ENCODE measurements at places on chromosomes 5 and 9.

DNA sequence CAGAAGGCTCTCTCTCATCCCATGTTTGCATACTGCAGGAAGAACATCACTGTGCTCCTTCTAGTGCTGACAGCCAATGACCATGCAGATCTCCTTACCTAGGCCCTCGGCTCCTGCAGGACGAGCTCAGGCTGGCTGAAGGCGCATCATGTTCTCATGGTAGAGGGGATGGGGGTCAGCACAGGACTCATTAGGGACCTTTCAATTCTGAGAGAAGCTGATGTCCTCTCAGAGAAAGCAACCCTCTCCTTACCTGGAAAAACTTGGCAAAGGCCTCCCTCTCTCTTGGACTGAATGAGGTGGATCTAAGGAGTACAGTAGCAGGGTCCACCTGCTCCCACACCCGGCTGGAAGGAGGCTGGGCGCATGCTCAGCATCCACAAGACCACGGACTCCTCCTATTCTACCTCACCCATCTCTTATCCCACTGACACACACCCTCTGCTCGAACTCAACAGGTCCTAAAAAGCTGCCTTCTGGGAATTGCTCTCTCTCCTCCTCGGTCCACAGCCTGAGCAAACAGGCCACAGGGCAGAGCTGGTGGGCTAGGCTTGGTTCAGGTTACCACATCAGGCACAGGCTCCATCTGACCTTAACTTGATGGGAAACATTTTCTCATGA, 2.9 kb downstream of the IPPK start:
- no peak for DNase-seq

GRCh38 chr9:109520475-109521132, 22.5 kb upstream of the PTPN3 start:
- peak; percentile 53 for DNase-seq

DNA sequence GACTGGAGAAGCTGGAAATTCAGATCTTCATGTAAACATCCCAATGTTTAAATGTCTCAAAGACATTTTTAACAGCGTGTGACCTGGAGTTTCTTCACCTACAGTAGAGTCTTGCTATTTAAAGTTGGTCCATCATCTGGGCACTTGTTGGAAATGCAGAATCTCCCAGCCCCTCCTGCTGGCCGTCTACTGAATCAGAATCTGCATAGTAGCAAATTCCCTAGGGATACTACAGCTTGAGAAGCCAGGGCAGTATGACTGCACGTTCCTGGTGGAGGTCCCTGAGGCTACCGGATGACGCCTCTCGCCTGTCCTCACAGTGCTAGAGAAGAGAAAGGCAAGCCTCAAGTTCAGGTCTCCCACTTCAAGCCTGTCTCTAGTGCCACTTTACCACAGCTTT, 15.7 kb downstream of the SAP30L start:
- DNase-seq, result no peak

- DNase-seq, result peak; percentile 64
These were observed at the start of gene GADD45G for GRCh38 chr9:89604729-89605464. TSS of gene GADD45G (plus strand) at chr9:89605012. CDS start at chr9:89605122, 110 bp downstream.

DNA sequence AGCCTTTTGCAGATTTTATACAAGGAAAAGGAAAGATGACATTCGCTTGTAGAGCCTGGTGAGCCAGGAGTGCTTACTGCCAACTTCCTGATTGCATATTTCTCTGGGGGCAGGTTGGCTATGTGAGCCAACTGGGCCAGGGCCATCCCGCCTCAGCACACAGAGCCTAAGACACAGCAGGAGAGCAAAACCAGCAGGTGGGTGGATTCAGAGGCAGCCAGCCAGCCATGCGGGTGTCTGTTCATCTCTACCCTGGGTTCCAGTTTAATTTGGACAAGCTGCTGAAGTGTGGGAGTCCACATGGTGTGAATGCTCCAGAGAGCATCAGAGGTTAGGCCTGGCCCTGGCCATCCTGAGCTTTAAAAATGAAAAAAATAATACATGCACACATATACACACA, 291.4 kb downstream of the ARHGEF28 start:
- no peak for DNase-seq

DNA sequence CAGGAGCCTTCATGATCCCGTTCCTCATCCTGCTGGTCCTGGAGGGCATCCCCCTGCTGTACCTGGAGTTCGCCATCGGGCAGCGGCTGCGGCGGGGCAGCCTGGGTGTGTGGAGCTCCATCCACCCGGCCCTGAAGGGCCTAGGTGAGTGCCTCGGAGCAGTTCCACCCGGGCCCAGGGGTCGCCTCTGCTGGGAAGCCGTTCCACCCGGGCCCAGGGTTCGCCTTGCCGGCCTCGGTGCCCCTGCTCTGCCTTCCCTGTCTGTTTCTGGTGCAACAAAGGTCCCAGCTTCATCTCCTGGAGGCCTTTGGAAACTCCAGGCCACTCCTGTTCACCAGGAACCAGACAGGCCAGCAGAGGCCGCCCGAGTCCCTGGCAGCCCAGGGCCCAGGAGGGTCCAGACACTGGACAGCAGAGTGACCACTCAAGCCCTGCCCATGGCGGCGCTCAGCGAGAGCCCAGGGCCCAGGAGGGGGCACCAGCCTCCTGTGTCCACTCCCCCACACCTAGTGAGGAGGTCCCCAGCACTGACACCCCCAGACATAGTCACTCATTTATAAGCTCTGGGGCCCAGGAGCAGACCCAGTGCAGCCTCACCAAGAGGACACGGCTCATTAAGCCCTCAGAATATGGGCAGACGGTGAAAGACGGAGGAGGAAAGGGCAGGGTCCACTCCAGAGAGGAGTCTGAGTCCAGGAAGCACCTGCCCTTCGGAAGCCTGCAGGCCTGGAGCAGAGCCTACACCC, 7.5 kb downstream of the SLC6A19 start:
- DNase-seq, result no peak

- DNase-seq, result no peak
These were observed 126.0 kb upstream of the TMEM161B start for GRCh38 chr5:88394536-88395175.

- DNase-seq, result no peak
These were observed 172.2 kb downstream of the ERCC6L2 start for GRCh38 chr9:96047741-96048103.

GRCh38 chr9:38284039-38284575, 108.4 kb upstream of the ALDH1B1 start:
- DNase-seq, result no peak

DNA sequence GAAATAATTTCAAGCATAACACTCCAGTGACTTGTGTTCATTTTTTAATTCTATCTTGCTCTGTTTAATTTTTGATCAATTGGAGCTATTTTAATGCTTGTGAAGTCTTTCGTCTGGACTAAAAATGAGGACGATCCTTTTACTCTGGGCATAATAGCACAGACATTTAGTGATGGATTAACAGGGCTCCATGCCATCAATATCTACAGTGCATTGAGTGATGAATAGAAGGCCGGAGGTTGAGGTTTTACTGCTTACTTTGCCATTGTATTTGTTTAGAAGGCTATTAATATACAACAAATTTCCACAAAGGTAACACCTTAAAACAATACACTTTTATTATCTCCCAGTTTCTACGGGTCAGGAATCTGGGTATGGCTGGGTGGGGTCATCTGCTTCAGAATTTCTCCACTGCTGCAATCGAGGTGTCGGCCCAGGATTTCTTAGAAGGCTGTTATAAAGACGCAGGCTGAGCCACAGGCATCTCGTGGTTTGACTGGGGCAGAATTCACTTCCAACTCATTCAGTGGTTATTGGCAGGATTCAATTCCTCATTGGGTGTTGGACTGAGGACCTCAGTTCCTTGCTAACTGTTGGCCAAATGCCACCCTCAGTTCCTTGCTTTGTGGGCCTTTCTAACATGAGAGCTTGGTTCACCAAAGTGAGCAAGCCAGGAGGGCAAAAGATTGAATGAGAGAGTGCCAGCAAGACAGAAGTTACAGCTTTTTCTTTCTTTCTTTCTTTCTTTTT, 265.4 kb upstream of the VLDLR start:
- DNase-seq, result no peak

- no peak for DNase-seq
These were observed 9.0 kb downstream of the CD274 start for GRCh38 chr9:5459289-5459829.

GRCh38 chr5:137605411-137605810, 106.3 kb upstream of the SPOCK1 start:
- DNase-seq, result no peak

DNA sequence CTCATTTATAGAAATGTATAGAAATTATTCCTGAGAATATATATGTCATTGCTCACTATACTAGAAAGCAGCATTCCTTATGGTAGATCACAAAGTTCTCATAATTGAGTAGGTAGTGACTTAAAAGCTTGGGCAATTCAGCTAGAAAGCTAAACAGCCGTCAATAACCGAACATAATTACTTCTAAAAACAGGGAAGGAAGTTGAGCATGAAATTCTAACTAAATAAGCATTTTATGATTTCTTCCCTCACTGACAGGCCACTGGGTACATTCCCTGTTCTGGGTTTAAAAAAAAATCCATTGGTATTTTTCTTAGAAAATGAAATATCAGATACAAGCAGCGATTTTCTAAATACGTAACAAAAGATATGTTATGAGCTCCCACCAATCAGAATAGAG, 91.1 kb upstream of the DAB2 start:
- DNase-seq, result no peak

DNA sequence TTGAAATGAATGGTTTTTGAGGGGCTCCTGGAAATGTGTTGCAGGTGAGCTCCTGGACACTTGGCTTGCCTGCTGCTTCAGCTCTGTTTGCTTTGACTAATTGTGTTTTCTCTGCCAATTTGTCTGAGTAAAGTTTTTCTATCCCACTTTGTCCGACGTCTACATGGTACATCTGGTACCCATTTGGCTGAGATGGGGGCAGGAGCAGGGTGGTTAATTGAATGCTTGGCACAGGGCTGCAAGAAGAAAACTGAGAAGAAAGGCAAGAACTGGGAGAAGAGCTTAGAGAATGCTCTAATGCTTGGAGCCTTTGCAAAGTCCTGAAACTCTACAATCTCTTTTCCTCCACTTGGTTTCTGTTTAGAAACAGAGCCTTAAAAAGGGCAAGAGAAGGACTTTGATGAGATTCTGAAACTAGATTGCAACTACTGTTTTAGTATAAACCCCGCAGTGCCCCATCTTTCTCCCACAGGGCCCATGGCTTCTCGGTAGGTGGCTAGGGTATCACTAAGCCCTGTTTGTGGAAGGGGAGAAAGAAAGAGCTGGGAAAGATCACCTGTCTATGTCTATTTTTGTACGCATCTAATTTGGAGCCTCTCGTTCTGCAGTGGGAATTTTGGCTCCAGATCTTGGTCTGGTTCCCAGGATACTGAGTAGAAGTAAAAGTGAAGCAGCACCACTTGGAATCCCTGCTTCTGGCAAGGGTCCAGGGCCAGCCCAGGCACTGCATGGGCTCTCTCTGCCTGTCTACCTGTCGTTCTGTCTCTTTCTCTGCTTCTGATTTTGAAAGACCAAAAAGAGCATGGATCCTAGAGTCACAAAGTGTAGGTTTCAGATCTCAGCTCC, 214.4 kb downstream of the SEMA6A start:
- DNase-seq, result no peak

DNA sequence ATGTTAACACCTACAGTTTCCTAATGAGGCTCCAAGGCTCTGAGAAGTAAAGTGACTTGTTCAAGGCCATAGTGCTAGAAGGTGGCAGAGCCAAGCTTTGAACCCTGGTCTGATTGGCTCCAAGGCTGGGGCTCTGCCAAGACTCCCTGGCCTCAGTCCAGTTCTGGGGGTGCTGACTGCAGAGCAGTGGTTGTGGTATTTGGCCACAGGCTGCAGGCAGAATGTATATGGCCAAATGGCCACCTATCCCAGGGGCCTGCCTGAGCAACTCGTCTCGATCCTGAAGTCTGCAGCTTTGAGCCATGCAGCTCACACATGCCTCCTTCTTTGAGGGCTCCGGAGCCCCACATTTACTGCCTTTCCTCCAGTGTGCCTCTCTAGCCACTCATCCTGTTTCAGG, 9.7 kb upstream of the NEK6 start:
- no peak for DNase-seq

DNA sequence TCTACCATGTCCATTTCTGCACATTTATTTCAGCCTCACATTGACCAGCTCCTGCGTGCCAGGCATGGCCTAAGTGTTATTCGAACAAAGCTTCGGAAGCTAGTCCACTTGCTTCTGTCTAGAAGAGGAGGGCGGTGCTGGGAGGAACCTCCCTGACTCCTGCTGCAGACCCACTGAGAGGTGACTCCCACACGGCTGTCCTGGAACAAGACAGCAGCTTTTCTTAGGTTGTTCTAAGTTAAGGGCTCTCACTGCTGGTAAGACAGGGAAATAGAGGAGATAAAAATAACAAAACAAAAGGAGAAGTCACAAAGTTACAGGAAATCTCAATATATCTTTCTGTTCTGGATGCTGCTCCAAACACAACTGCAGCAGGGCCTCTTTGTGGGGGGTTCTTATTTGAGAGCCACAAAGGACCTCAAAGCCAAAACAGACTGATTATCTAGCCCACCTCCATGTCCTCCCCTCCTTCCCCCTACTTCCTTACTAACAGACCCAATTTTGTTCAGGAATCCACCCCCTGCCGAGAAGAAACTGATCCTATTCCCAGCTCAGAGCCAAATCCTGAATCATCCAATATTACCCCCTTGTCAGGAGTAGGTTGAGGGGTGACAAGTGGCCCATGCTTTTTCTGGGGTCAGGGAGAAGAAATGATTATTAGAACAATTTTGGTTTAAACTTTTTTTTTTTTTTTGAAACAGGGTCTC, 28.4 kb upstream of the KCNIP1 start:
- DNase-seq, result no peak

DNA sequence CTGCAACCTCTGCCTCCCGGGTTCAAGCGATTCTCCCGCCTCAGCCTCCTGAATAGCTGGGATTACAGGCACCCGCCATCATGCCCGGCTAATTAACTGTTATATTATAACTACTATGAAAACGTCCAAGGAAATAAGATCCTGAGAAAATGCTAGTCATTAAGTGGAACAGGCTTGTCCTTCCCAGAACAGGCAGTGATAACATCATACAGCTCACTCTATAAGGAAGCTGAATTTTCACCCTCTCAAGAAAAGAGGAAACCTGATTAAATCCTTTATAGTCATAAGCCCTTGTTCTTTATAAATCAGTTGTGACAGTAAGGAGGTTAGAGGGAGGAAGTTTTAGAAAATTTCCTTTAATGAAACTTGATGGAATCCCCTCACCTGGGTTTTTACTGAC, 163.9 kb upstream of the CLINT1 start:
- DNase-seq, result no peak

GRCh38 chr5:127887282-127887681, 184.1 kb downstream of the CCDC192 start:
- no peak for DNase-seq

DNA sequence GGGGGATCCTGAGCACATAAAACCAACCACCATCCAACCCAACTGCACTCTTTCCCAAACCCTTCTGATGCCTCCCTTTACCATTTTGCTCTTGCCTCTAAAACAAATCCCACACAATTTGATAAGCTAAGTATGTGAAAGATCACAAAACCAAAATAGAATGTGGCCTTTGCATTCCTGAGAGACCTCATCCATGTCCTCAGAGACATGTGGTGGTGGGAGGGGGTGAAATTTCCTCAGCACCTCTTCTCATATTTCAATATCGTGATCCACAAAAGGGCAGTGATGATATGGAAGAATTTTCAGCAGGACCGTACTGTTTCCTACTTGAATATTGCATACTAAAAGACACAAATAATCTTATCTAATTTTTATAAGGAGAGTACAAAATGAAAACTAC, 423.3 kb downstream of the TLE1 start:
- DNase-seq, result no peak

Measured in progenitor cell of endocrine pancreas (in vitro differentiated cells).